ENCODE measurements at places on chromosomes 5 and 9.

DNA sequence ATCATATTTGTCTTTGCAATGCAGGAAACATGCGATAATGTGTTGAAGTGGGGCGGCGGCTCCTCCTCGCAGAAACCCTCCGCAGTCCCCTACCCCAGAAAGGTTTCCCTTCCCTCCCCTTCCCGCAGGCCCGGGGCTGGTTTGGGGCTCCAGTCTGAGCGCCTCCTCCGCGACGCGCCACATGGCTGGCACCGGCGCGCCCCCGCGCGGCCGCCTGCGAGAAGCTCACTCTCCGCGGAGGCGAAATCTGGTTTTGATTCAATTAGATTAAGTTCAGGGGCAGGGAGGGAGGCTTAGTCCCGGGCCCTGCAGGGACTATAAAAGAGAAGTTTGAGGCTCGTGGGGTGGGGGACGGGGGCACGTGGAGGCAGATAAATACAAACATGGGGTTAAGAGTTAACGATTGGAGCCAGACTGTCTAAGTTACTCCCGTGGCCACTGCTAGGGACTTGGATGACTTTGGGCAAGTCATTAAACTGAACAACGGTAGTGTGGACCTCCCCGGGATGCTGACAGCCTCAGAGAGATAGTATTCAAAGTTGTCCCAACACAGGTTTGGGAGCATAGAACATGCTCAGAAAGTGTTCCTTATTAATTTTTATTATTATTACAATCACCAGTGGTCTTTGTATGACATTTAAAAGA is 69.4 kb downstream of the MSX2 start:
- peak; percentile 83 for DNase-seq

DNA sequence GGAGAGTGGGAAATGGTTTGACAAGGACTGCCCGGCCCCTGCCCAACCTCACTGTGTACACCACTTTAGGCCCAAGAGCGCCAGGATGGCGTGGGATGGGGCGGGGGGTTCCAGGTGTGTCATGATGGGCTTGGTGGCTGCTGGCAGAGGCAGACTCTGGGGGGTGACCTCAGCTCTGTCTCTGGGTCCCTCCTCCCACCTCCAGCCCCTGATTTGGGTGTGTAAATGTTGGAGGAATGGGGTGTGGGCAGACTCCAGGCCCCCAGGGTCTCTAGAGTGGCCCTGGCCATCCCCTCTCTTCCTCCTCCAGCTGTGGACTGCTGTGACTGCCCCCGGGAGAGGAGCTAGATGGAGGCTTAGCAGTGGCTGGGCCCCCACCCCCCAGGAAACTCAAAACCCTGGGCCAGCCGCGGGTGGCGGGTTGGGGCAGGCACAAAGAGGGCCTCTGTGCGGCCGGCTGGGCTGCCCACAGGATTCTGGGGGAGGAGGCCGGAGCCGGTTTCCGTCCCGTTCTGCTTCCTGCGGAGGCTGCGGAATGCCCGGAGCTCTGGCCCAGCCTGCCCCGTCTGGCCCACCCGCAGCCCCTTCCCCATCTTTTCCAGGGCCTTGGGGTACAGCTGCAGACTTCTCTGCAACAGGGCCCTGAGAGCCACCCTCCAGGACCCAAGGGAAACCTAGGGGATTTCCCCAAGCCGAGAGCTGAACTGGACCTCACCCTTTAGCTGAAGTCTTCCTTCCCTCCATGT is 23.1 kb downstream of the CXXC5 start:
- no peak for DNase-seq

DNA sequence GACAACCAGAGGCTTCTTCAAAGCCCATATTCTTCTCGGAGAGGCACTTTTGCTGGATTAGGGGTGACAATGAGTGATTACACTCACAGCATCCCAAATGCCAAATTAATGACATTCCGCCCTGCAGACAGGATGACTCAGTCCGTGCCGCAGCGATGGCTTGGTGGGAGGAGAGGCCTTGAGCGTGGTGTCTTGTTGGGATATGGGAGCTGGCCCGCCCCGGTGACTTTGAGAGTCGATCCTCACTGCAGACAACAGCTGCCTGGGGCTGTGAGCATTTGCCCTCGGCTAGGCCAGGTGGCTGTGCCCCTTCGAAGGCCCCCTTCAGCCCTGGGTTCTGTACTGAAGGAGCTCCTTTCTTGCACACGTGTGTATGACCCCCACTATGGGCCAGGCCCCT is 29.8 kb downstream of the OLFM1 start:
- DNase-seq: no peak

- peak; percentile 30 for DNase-seq
These were observed 91.9 kb upstream of the RASEF start for GRCh38 chr9:83154821-83155220.

DNA sequence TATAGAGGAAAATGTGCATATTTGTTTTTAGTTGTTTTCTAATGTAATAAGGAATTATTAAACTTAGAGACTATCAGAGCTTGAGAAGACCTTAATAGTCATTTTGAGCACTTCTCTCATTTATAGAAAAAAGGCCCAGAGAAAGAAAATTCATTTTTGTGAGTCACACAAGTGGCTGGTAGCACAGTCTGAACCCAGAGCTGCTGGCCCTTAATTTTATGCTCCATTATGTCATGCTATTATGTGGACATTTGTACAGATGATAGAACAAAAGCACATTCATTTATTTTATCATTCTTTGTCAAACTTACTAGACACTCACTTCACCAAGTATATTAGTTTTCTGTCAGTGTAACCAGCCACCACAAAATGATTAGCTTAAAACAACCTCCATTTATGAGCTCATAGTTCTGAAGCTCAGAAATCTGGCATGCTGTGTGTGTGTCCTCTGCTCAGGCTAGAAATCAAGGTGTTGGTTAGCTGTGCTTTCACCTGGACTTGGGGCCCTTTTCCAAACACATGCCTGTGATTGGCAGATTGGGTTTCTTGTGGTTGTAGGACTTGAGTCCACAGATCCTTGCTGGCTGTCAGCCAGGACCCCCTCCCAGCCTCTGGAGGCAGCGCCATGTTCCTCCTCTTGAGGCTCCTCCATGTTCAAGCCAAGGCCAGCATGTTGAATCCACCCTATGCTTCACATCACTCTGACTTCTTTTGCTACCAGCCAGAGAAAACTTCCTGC is 188.9 kb downstream of the ARHGAP26 start:
- no peak for DNase-seq
